ENCODE measurements at places on chromosomes 3 and 15.

GRCh38 chr3:62110443-62111225 lies 262.7 kb downstream of the FEZF2 start:
- DNase-seq, result no peak

GRCh38 chr3:81352867-81353266 lies 408.6 kb downstream of the GBE1 start:
- DNase-seq, result peak; percentile 14

GRCh38 chr15:78763796-78764241 lies 47.4 kb downstream of the ADAMTS7 start:
- DNase-seq, result no peak

- DNase-seq, result no peak
Observed at GRCh38 chr3:24351779-24352469, 142.7 kb downstream of the THRB start.

DNA sequence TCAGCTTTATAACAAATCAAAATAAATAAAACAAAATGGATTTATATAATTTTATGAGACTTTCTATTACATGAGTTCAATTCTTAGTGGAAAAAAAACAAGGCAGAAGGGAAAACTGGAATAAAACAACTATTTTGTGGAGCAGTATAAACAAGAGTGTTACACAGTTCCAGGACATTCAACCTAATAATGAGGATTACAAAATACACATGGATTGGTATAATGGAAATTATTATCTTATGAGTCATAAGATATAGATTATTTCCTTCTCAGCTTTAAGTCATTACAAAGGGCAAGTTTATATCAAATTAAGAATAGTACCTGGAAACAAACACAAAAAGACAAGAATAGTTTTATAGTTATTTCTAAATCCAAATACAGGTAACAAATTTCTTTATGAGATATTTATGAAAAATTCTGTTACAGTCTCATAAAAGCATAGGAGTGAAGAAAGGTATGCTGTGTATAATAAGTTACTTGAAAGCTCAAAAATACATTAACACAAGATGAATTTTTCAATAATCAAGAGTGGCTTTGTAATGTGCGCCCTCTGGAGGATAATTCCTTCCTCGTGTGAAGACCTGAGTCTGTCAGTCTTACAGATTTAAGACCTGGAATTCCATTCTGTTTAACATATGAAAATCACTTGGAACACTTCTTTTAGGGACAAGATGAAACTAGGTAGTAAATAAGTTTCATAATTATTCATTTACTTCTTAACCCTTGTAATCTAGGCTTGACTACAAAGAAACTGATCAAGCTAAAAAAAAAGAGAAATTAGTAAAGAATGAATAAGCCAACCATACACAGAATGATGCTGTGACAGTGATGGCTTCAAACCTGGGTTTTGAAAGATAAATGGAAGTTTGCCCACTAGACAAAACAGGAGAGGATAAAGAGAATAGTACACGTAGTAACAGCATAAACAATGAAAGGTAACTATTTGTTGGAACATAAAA lies 9.5 kb downstream of the COPS2 start:
- peak; percentile 44 for DNase-seq

DNA sequence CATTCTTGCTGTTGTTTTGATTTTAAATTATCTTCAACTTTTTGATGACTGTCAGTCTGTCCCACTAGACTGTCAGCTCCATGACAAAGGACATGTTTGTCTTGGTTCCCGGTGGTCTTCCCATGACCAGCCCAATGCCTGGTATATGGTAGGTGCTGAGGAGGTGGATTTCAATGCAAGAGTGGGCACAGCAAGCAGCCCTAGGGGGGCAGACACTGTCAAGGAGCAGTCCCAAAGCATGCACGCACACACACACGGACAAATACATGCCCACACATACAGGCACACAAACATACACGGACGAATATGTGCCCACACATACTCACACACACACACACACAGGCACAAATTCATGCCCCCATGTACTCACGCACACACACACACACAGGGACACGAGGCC lies 12.0 kb downstream of the KLF15 start:
- no peak for DNase-seq

DNA sequence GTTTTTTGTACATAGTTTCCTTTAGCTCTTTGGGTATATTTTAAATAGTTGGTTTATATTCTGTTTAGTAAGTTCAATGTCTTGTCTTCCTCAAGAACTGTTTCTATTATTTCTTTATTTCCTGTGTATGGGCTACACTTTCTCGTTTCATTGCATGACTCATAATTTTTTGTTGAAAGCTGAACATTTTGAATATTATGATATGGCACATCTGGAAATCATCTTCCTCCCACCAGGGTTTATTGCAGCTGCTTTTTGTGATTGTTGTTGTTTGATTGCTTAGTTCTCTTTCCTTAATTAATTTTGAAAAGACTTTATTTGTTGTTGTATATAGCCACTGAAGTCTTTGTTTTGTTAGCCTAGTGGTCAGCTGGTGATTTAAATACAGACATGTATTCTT lies 43.8 kb downstream of the LSM3 start:
- no peak for DNase-seq

DNA sequence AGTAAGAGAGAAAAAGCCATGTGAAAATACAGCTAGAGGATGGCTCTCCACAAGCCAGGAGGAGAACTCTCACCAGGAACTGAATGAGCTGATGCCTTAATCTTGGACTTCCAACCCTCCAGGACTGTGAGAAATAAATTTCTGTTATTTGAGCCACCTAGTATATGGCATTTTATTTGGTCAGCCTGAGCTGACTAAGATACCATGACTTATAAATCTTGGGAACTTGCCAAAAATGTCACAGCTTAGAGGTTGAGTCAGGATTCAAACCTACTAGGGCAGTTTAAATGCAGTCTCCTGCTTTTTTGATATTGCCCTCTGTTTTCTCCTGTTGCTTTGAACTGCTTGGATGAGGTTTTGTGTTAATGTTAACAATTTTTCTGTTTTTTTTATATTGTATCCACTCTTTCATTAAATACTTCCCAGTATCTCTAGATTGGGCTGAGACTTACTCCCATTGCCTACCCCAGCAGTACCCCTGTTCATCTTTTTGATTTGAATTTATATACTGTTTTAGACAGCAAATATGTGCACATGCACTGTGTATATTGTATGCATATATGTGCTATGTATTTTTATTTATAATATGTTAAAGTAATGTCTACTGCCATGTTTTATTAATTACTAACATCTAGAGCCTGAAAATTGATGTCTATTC lies 1223.2 kb downstream of the OTOL1 start:
- no peak for DNase-seq

DNA sequence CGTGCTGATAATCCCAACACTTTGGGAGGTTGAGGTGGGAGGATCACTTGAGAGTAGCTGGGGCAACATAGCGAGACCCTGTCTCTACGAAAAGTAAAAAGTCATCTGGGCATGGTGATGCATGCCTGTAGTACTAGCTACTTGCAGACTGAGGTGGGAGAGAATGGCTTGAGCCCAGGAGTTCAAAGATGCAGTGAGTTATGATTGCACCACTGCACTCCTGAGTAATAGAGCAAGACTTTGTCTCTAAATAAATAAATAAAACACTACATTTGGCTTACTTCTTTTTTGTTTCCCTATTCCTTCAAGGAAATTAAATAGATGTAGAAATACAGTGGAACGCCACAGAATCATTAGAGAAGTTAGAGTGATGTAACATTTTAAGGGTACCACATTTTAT lies 20.1 kb upstream of the LDHAL6B start:
- DNase-seq, result no peak

- DNase-seq, result no peak
Observed at GRCh38 chr3:188468196-188468595, 314.2 kb downstream of the LPP start.

DNA sequence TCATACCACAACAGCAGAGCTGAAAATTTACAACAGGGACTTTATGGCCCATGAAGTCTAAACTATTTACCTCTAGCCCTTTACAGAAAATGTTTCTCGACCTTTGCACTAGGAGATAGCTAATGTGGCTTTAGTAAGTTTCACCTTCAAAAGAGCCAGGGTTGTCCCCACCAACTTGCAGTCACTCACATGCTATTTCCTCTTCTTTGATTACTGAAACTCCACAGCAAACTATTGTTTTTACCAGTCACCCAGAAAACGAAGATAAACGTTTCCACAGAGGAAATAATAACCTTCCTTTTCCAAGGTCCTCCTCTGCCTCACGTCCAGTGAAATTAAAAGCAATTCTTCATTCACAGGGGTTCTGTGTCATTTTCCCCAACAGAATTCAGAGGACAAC lies 48.2 kb downstream of the WWTR1 start:
- DNase-seq, result no peak

GRCh38 chr3:57166660-57167059 lies 1.5 kb upstream of the IL17RD start:
- DNase-seq, result no peak

DNA sequence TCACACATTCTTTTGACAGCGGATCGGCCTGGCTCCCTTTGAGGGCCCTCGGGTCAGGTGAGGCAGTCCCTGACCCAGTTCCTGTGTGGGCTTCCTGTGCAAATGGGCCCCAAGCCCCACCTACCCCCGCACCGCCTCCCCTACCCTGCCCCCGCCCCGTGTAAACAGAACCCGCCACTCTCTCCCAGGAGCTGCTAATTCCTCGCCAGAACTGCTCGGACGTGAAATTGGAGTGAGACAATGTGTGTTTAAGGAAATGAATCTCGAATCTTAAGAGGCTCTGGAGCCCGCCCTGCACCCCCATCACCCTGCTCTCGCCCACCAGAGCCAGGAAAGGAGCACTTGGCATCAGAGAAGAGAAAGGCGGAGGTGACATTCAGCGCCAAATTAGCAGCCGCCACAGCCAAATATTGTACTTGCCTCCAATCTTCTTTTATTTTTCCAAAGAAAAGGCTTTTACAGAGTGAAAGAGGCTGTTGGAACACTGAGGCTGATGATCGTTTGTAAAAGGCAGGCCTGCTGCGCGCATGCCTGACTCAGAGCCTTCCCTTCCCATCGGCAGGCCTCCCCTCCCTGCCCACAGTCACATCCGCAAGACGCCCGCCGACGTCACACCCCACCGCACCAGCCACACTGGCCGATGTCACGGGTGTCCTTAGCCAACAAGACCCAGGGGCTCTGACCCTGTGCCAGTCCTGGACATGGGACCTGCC lies 53.1 kb downstream of the CACNA2D2 start:
- no peak for DNase-seq

- DNase-seq, result no peak
Observed at GRCh38 chr3:162385387-162385786, 888.8 kb downstream of the OTOL1 start.

GRCh38 chr15:47184908-47185801 lies 532.1 kb upstream of the SEMA6D start:
- no peak for DNase-seq

- no peak for DNase-seq
Observed at GRCh38 chr3:170585008-170585936, 603 bp downstream of the SLC7A14 start.

DNA sequence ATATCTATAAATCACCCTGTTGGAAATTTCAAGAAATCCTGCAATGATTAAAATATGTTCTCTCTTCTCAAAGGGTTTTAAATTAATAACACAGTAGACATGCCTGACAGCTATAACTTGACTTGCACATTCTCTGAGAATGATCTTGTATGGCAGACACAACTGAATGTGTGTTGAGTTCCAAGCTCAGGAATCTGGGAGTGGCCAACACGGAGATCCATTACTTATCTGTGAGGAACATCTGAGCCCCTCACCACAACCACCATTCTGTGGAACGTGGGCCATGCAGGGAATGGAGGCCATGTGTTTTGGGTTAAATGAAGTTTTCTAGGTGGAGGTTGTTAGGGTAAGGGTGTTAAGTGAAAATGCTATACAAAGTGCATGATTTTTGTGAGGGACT lies 105.3 kb upstream of the CHMP2B start:
- DNase-seq, result no peak

GRCh38 chr15:90046911-90047392 lies 45.8 kb downstream of the ZNF710 start:
- DNase-seq, result peak; percentile 48

DNA sequence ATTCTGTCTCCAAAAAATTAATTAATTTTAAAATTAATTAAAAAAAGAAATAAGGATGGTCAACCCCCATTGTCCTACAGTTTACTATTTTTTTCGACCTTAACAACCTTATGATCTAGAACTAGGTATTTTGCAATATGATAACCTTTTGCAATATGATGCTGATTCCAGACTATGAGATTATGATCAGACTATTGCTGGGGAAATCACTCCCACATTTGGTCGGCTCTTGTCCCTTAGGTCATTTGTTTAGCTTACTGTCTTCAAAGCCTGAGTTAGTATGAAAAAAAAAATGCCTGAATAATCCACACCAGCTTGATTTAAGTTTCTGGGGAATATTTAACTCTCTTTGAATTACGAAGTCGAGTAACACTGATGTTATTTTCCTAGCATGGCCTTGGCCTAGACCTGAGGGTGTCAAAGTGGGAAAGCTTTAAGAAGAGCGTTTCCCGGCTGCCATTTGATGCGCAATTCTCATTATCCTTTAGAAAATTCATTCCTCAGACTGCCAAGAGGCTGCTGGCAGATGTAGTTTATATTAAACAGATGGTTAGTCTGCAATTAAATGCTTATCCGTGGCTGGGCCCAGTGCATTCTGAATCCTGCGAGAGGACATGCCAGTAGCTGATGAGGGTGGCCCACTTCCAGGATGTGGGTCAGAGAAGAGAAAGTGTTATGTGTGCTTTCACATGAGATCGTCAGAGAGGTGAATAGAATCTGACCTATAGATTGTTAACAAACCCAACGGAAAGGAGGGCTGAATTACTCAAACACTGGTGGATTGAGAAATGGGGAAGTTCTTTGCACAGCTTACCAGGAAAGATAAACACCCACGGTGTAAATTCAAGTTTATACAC lies 496.0 kb upstream of the THBS1 start:
- DNase-seq, result peak; percentile 60

DNA sequence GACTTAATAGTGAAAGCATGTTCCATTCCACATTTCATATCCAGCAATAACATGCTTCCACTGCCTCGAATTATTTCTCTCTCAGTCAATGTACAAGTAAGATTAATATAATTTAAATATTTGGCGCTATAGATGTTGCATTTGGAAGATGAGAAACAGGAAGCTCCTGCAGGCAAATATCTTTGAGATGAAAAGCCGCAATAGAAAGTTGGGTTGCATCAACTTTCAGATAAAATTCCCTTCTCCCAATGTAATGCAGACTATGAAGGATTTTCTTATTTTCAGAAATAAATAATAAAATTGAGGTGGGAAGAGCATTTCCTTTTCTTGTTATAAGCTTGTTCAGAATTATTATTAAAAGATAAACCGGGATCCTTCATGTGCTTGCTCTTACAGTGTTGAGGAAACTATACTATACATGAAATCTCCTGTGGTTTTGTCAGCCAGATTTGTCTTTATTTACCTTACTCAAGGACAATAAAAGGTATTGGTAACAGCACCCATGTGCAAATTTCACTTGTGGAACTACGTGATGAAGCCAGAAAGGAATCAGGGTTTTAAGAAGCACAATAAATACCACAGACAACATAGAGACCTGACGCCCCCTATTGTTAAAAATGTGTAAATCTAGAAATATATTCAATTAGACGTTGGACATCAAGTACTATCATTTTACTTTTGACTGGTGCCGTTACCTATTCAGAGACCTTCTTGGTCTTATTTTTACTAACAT lies 307.0 kb downstream of the ARPP21 start:
- DNase-seq, result no peak

Data from HL-60 (cell line).